ENCODE measurements at places on chromosomes 3 and 15.

GRCh38 chr3:88188436-88188835 is 38.7 kb downstream of the C3orf38 start:
- no peak for DNase-seq

DNA sequence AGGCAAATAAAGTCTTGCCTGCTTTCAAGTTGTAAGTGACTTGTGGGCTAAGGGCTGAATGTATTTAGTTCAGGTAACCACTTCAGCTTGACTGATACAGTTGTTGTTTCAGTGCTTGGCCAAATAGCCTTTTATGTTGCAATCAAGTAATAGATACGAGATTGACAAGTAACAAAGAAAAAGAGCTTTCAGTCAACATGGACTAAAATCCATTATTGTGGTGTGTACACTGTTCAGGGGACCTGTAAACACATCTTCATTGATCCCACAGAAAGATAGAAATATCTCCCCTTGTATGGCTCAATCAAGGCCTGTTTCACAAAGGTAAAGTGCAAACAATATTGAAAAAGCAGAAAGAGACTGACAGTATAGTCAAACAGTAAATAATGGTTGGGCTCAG is 224.8 kb upstream of the TMCO5A start:
- no peak for DNase-seq

GRCh38 chr15:56495053-56495452 is 30.1 kb upstream of the MNS1 start:
- DNase-seq, result no peak

DNA sequence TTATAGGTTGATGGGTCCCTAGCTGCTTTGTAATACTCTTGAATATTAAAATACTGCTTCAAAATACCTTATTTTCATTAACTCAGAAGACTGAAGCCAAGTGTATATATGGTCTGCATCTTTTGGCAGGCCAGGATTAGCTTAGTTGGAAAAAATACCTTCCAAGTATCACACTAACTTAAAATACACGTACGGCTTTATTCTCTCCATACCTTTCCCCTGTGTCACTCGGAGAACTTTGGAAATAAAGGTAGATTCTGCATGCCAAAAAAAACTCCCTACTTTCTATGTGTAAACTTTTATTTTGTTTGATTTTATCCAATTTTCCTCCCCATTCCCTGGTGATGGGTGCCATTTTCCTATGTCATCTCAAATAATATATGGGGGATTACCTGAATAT is 422.3 kb upstream of the MDFIC2 start:
- no peak for DNase-seq

DNA sequence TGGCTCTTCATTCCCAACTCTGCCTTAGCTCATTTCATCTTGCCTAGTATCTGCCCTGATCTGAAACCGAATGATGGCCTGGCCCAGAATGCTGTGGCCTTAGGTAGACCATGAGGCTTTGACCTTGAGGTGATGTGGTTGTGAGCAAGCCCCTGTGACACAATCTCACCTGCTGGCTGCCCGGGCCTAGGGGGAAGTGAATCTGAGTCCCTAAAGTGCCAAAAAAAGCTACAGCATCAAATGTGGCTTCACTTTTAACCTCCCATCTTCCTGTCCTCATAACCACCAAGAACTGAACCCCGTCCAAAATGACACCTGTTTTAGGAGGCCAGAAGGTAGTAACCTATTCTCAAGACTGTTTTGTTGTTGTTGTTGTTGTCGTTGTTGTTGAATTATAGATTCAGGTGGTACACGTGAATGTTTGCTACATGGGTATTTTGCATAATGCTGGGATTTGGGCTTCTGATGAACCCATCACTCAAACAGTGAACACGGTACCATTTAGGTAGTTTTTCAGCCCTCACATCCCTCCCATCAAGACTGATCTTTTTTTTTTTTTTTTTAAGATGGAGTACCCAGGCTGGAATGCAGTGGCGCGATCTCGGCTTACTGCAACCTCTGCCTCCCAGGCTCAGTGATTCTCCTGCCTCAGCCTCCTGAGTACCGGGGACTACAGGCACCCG is 54.6 kb downstream of the MCCC1 start:
- DNase-seq, result no peak

DNA sequence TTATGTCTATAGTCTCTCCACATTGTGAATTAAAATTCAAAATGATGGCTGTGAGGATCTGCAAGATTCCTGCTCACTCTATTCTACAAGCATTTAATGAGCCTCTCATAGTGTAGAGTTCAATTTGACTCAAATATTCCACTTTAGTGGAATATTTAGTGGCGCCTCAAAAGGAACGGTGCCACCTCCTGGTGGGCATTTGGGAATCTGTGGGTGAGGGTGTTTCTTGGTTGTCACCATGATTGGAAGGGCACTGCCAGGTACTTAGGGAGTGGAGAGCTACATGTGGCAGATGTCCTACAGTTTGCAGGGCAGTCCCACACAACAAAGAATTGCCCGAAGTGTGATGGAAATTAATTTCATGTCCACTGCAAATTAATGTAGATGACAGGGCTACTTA is 21.5 kb upstream of the KCNMB3 start:
- no peak for DNase-seq

- DNase-seq, result no peak
These were observed 397.5 kb downstream of the ZIC4 start for GRCh38 chr3:147008886-147009285.

DNA sequence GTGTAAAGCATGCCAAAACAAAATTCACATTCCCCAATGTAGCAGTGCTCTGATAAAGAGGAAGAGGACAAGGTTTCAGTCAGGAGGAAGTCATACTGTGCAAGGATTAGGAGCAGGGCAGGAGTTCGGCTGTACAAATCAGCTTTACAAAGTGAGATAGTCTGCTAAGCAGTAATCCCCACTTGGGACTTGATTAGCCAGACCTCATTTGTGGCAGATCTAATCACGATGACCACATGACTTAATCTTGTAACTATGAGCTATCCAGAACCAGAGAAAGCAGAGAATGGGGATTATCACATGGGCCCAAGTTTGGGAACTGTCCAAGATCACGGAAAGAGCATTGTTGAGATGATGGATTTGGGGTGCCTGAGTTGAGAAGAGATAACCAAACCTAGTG is 7.8 kb downstream of the DCBLD2 start:
- DNase-seq, result no peak
